NCI-H1930 (cell line): ENCODE measurements at places on chromosomes 4 and X.
A peak's percentile ranks its signal among the peaks of the same experiment; 100 is the strongest.

DNA sequence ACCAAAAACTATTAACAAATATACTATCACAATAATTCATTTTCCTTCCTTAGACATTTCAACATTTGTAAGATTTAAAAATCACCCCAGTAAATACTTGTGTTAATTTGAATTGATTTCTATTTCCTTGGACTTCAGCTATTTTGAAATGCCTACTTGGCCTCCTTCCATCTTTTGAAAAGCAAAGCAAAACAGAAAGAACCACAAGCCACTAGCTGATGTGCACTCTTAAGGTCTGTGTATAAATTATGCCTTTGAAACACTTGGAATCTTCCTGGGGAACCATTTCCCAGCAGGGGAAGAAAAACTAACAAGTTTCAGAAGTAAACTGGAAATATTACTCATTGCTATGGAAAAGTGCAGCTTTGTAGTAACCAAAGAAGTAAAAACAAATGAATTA lies 139.8 kb downstream of the CLCN4 start:
- no peak for DNase-seq

- no peak for DNase-seq
Measured at GRCh38 chrX:16848541-16848940, 21.6 kb downstream of the RBBP7 start.

- no peak for DNase-seq
Measured at GRCh38 chrX:7378406-7378805, 230.5 kb upstream of the PUDP start.

- no peak for DNase-seq
Measured at GRCh38 chr4:123553279-123553678, 156.7 kb downstream of the SPRY1 start.

DNA sequence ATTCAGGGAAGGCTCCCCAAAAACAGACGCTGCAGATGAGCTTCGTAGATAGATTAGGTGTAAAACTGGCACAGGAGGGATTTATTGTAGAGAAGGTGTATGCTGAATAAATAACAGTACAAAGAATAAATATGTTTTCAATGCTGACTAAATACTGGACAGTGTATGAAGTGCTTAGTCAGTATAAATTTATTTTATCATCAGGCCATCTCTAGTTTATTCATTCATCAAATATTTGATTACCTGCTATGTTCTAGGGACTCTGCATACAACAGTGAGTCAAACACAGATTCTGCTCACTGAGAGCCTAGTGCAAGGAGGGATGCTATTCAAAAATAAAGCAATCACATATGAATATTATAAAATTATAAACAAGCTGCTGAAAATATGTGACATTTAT lies 63.6 kb upstream of the TSPAN5 start:
- no peak for DNase-seq

DNA sequence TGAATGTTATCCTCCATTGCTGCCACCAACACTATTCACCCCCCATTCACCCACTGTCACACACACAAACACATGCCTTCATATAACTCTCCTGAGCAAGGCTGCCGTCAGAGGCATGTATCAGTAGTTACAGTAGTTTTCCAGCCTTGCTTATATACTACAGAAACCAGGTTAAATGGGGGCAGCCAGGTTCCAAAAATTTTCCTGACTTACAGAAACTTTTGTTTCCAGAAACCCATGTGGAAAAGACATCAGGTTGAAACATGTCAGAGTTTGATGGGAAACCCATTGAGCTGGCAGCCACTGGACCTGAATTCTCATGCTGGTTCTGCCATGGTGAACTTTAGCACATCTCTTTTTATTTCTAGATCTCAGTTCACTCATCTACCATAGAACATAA lies 64.0 kb downstream of the COX18 start:
- DNase-seq = no peak

DNA sequence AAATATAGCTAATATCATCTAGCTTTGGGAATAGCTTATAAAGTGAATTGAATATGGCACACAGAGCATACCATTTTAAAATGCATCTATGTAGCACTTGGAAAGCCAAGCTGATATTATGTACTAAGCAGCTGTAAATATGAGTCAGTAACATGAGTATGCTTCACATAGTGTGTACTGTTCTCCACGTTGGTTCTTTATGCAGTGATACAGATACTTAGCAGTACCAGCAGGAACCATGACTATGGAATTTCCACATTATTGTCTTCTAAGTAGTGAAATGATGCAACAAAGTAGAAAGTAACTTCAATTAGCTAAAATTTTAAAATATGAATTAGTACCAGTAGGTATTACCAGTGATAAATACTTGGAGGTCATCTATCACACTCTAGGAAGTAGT lies 320.1 kb downstream of the BMPR1B start:
- DNase-seq = no peak

DNA sequence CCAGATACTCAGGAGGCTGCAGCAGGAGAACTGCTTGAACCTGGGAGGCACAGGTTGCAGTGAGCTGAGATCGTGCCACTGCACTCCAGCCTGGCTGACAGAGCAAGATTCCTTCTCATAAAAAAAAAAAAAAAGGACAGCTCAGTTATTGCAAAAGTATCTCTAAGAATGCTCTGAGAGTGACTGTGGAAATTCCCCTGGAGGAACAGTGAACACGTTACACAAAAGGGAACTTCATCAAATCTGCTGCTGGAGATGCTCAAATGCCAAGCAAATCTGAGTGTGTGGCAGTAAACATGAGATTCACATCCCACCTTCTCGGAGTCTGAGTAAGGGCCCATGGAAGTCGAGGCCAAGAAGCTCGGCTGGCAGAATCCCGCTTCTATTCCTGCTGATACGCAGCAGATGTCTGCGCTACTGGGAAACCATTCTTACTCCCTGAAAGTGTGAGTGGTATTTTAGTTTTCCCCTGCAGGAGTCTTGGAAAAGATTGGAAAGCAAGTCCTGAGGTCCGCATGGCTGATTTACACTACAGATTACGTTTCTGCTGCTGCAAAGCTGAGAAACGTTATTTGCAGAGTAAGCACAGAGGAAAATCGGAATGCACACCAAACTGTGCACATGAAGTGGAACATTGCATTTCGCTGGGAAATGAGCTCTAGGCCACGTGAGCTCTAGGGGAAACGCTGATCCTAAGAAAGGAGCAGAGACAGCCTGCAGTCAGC lies 162.9 kb downstream of the NSUN7 start:
- no peak for DNase-seq

DNA sequence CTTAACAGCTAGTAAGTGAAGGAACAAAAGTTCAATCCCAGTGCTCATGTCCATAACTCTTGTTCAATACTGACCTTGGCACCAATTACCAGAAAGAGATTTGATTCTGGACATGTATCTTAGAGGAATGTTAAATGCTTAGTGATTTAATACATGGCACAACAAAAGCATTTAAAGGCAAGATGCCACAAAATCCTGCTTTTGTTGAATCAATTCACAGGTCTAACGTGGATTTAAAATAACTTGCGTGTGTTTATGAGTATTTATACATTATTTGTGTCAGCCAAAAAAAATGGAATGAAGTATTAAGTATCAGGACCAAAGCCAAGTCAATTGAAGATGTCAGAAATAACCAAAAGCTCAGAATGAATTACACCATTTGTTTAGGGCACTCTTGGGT lies 85.4 kb upstream of the GIMD1 start:
- no peak for DNase-seq

DNA sequence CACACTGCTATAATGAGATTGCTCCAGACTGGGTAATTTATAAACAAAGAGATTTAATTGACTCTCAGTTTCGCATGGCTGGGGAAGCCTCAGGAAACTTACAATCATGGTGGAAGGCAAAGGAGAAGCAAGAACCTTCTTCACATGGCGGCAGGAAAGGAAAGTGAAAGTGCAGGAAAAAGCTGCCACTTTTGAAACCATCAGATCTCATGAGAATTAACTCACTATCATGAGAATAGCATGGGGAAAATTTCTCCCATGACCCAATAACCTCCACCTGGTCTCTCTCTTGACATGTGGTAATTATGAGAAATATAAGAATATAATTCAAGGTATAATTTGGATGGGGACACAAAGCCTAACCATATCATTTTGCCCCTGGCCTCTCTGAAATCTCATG lies 884.2 kb downstream of the GLUD2 start:
- no peak for DNase-seq

- DNase-seq = no peak
Measured at GRCh38 chr4:74157154-74157553, 764 bp upstream of the MTHFD2L start.

DNA sequence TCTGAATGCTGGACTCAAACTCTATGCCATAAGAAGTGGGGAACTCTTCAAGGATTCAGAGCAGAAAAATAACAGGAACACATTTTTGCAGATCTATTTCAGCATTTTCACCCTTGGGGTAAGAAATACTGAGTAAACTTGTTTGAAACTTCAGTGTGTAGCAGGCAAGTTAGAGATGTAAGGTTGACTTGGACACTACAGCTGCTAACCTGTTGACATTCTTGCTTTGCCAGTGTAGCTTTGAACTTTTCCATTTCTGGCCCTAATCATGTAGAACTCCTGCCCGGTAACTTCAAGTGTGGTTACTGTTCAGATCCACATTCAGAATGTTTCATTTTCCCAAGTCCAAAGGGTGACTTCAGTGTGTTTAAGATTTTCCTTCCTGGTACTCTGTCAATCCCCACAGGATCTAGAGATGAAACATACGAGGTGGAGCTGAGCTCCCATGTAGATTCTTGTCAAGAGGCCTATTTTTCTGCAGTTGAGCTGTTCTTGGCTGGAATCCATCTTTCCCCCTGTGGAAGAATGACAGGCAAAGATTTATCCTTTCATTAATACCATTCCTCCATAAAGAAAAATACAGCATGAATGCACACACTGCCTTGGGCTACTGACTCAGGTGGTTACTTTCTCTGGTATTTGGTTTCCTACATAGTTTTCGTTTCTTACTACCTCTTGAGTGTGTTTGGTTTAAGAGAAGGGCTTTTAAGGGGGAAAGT lies 34.1 kb downstream of the FHDC1 start:
- DNase-seq = no peak

DNA sequence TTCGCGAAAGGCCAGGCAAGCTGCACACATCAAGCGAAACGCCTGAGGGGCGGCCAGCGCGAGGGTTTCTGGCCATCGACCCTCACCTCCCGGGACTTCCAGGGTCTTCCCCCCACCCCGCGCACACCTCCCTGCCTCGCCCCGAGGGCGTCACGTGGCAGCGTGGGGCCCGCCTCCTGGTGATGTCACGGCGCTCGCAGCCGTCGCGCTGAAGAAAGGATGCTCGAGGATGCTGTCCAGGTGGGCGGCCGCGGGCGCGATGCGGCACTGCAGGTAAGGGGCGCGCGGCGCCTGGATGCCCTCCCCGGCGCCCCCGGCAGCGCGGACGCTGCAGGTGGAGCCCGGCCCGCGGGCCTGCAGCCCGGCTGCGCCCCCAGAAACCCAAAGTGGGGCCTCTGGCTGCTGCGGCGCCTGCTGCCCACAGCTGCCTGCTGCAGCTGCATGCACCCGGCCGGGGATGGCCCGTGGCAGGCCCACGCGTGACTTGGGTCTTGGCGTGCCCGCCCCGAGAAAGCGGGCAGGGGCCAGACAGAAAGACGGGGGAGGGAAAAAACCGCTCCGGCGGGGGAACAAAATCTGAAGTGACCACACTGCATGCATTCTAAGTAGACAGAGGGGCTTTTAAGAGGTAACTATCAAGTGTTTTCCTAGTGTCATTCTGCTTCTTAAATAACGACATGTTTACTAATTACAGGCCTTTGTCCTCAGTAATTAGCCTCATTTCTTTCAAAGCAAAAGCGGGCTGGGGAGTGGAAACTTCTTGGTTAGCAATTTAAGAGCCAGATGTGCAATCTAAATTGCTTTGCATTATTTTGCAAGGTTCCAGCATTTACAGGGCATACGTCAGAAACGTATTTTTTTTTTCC lies 1.7 kb downstream of the CLCN4 start:
- DNase-seq = peak; percentile 29

GRCh38 chr4:164959896-164960295 lies 17.6 kb downstream of the TRIM61 start:
- DNase-seq = no peak
